ENCODE measurements at places on chromosomes 2 and 18.
A peak's percentile ranks its signal among the peaks of the same experiment; 100 is the strongest.

DNA sequence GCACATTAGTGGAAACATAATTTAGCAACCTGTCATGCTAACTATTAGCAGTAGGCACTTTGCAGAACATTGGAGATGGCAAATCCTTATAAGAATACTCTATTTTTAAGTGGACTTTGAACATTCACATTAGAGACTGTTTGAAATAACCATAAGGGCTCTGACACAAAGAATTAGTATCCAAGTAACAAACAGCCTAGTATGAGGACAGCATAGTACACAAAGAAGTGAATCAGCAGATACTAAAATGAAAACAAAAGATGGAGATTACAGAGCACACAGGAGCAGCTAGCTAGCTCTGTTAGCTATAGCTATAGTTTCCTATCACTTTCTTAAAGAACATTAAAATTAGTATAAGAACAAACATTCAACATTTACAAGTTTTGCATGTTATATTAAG lies 256.3 kb upstream of the SPOPL start:
- DNase-seq: no peak

DNA sequence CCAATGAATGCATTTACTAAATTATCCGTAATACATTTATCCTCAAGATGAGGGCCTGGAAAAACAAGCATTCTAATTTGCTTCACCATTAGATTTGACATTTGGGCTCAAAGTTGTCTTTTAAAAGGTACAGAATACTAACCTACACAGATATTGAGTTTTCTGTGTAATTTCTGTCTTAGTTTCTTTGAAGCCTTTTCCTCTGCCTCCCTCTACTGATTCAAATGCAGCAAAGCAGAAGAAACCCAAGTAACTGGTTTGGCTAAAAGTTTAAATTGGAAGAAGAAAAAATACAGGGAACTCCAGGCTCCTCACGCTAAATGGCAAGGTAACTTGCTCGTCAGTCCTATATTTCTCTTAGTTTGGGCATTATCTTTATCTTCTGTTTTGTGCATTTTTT lies 53.3 kb upstream of the SLC5A7 start:
- no peak for DNase-seq

- no peak for DNase-seq
Measured at GRCh38 chr2:224190936-224191270, 151.8 kb upstream of the SERPINE2 start.

- DNase-seq: no peak
Measured at GRCh38 chr2:206886696-206887095, 52.6 kb upstream of the CPO start.

- no peak for DNase-seq
Measured at GRCh38 chr2:45466053-45466452, 145.0 kb downstream of the SRBD1 start.

GRCh38 chr2:218569661-218570500 lies 1.2 kb downstream of the CNOT9 start:
- no peak for DNase-seq

GRCh38 chr2:133986081-133986837 lies 267.6 kb upstream of the MGAT5 start:
- no peak for DNase-seq

DNA sequence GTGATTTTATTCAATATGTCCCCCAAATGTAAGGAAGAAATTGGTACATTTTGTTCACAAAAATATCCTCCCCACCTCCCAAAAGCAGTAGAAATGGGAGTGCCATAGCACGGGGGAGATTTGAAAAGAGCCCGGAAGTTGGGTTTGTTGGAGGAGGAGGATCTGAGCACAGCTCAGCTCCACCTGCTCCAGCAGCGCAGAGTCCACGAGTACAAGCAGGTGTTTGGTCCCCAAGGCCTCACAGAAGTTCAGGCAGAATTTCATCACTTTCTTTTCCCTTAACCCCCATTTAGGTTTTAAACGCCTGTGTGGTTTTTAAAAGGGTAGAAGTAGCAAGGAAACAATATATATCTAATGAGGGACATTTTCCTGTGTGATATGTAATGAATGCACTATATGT lies 56.0 kb downstream of the TRAPPC12 start:
- DNase-seq: peak; percentile 38

GRCh38 chr18:78192054-78192453 lies 787.6 kb upstream of the SALL3 start:
- DNase-seq: no peak

DNA sequence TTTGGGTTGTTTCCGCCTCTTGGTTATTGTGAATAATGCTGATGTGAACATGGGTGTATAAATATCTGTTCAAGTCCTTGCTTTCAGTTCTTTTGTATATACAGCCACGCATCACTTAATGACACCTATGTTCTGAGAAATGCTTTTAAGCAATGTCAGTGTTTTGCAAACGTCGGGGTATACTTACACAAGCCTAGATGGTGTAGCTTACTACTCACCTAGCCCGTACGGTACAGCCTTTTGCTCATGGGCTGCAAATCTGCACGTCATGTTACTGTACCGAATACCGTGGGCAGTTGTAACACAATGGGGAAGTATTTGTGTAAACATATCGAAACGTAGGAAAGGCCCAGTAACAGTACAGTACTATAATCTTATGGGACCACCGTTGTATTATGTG lies 12.4 kb downstream of the RALB start:
- no peak for DNase-seq

DNA sequence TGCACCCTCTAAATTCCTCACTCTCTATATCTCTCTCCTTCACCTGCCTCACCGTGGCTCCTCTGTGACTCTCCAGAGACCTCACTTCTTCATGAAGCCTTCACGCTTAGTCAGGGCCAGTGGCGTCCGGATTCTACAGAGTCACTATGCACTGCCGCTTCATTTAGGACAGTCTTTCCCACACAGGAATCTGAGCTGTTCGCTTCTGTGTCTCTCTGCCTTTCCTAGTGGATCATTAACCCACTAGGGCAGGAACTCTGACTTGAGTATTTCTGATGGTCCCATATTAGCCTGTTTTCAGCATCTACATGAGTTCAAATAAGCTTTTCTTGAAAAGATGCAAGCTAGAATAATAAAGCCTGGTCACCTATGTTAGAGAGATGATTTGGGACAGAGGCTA lies 180.2 kb upstream of the DOK6 start:
- no peak for DNase-seq

Data from NCI-H187 (cell line).